ENCODE measurements at places on chromosomes 1 and 21.

- peak; percentile 73 for DNase-seq
These were observed 14.0 kb upstream of the CDA start for GRCh38 chr1:20574686-20575540.

DNA sequence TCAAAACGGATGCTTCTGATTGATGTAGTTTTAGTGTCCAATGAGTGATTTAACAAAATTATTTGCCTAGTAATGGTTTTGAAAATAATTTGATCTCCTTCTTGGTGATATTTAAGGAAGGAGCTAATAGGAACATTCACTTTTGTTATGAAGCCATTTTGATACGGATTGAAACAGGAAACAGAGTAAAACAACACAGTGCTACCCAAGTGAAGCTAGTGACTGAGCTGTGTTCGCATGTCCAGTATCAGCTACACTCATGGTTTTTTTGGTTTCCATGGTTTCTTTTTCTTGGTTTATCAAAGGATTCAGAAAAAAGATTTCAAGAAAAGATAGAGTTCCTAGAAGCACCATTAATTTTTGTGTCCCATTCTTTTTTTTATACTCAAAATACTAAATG, 40.1 kb upstream of the PLEKHO1 start:
- no peak for DNase-seq

DNA sequence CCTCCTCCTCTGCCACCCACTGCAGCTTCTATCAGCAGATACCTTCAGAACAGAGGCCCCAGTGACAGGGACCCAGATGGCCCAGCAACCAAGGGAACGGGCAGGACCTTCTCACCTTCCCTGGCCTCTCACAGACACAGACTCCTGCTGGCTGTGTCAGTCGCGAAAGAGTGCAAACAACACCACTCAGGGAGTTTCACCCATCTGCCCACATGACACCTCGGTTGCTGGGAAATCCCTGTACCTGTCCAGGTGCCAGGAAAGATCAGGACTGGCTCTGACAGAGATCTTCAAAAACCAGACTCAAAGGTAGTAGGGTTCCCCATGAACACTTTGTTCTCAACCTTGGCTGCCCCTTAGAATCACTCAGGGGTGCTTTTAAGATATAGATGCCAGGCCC, 83.5 kb upstream of the HIVEP3 start:
- no peak for DNase-seq

GRCh38 chr1:155141749-155142148, 1.4 kb upstream of the DPM3 start:
- no peak for DNase-seq

- DNase-seq: no peak
These were observed 5.6 kb downstream of the RNF2 start for GRCh38 chr1:185050823-185051451.
